ENCODE measurements at places on chromosomes 3 and 15. TPM values are rescaled to one million over a fixed set of nuclear protein-coding genes. Genes with fewer than 3 reads are reported as not detected.

DNA sequence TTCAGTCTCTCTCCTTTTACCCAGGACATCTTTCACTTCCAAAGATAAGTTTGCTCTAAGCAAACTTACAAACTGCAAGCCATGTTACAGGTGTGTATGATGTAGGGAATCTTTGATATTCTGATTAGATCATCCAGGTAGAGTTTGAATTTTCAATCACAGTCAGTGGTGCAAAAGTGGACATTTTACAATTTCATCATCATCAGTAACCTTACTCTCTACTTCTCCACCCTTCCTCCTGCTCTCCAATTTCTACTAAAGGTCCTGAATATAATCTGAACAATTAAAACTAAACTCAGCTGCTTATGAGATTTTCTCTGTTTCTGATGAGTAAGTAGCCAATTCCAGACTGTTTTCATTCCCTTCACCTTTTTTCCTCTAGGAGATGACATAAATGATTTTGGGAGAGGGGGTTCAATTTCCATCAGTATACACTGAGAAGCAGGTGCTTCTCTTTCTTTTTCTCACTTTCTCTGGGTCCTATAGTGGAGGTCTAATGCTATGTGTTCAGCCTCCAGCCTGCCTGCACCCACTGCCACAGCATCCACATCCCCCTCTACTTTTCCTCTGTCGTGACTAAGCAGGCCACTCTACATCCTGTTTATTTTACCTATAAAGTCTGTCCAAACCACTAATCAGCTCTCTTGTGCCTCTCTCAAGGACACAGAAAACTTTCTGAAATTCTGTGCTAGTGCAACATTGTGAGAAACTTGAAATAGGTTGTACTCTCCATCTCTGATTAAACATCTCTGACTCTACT, 27.6 kb downstream of the SUCNR1 start:
- no peak for DNase-seq

GRCh38 chr3:182913889-182914288, 66.4 kb downstream of the DCUN1D1 start:
- no peak for DNase-seq

GRCh38 chr15:101210058-101210457, 41.8 kb downstream of the CHSY1 start:
- no peak for DNase-seq

GRCh38 chr15:69885173-69885955, 212.4 kb downstream of the TLE3 start:
- DNase-seq, result no peak

DNA sequence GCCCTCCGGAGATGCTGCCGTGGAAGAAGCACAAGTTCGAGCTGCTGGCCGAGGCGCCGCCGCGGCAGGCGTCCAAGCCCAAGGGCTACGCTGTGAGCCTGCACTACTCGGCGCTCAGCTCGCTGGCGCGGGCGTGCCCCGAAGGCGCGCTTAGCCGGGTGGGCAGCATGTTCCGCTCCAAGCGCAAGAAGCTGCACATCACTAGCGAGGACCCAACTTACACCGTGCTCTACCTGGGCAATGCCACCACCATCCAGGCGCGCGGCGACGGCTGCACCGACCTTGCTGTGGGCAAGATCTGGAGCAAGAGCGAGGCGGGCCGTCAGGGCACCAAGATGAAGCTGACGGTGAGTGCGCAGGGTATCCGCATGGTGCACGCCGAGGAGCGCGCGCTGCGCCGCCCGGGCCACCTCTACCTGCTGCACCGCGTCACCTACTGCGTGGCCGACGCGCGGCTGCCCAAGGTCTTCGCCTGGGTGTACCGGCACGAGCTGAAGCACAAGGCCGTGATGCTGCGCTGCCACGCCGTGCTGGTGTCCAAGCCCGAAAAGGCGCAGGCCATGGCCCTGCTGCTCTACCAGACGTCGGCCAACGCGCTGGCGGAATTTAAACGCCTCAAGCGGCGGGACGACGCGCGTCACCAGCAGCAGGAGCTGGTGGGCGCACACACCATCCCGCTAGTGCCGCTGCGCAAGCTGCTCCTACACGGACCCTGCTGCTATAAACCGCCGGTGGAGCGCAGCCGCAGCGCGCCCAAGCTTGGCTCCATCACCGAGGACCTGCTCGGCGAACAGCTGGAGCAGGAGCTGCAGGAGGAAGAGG, 1.3 kb downstream of the FAM43A start:
- DNase-seq, result peak; percentile 29

DNA sequence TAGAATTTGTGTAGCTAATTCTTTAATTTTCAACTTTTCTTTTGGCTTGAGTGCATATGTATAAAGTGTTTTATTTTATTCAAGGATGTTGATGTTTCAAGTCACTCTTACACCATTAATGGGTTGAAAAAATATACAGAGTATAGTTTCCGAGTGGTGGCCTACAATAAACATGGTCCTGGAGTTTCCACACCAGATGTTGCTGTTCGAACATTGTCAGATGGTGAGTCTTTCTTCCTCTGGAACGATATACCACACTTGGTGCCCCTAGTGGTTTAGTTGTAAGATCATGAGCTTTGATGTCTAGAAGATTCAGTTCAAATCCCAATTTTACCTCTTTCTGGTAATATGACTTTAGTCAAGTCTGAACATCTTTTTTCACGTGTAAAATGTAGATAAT, 119.3 kb downstream of the HCN4 start:
- no peak for DNase-seq

- DNase-seq, result no peak
These were observed 211.0 kb upstream of the TTC14 start for GRCh38 chr3:180391001-180391400.

- peak; percentile 41 for DNase-seq
These were observed 267.3 kb upstream of the ADAMTS9 start for GRCh38 chr3:64954995-64955636.

DNA sequence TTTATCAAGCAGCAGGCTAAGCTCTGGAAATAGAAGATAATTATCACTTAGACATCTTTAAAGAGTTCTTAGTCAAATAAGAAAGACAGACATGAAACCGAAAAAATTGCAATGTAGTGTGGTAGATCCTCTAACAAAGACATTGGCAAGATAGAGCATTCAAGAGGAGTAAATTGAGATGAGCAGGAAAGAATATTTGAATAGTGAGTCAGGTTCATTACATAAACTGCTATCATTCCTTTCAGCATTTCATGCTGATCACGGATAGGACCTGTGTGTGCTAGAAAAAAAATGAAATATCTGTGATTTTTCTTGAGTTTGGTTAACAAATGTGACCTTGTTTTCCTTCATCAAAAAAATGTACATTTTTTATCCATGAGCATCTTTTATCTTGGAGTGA, 460.9 kb downstream of the OTOL1 start:
- DNase-seq, result no peak

GRCh38 chr15:101521591-101521990, 32.1 kb upstream of the PCSK6 start:
- no peak for DNase-seq

DNA sequence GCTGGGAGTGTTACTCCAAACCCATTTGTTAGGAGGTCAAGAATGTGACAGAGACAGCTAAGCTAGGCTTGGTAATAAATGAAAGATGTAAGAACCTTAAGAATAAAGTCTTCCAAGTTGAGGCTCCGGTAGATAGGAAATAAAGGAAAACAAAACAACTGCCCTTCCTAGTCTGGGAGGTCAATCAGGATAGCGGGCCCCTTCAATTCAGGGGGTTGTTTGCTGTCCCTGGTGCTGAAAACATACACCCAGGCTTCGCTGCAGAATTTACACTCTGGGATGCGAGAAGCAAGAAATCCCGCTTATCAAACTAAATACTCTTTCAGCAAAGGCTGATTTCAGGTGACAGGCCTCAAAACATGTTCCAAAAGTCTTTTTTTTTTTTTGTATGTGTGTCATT, 393.4 kb downstream of the NTRK3 start:
- no peak for DNase-seq

DNA sequence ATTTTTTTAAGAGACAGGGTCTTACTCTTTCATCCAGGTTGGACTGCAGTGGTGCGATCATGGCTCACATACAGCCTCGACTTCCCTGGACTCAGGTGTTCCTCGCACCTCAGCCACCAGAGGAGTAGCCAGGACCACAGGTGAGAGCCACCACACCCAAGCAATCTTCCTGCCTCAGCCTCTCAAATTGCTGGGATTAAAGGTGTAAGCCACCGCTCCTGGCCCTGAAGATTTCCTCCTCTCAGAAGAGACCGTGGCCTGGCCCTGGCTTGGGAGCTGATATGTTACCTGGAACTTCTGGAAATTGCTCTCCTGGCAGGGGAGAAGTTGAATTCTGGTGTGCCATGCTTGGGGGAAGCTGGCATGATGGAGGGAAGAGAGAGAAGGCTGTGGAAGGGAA, 36.2 kb downstream of the PPCDC start:
- no peak for DNase-seq

DNA sequence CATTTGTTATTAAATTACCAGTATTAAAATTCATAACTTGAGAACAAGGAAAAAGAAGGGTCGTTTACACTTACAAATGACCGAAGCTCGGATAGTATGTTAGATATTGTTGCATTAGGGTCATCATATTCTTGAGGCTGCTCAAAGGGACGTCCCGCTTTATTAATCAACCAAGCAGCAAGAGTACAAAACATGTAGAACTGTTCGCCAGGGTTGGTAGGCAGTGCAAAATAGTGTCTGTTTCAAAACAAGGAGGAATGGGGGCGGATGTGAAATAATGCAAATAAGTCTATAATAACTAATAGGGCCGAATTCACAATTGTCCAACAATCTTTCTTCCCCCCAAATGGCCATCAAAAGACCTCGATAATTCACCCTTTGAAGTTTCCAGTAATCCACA, 2.9 kb downstream of the IFT57 start:
- DNase-seq, result no peak

DNA sequence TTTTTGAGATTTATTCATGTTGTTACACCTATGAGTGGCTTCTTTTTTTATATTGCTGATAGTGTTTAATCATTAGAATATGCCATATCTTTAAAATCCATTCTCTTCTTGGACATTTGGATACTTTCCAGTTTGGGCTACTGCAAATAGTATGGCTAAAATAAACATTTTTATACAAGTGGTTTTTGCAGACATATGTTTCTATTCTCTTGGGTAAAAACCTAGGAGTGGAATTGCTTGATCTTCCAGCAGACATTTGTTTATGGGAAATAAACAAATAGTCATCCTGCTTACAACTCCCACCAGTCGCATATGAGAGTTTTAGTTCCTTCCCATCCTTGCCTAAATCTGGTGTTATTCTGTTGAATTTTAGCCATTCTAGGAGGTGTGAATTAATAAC, 193.1 kb downstream of the ALCAM start:
- no peak for DNase-seq

- DNase-seq, result no peak
These were observed 104.9 kb upstream of the EOMES start for GRCh38 chr3:27827041-27827440.

GRCh38 chr3:195204360-195205163, 66.4 kb downstream of the XXYLT1 start:
- no peak for DNase-seq

GRCh38 chr3:49519916-49520385, 34.3 kb upstream of the BSN start:
- DNase-seq, result no peak

- no peak for DNase-seq
These were observed 137.6 kb downstream of the RPLP1 start for GRCh38 chr15:69590201-69590710.

DNA sequence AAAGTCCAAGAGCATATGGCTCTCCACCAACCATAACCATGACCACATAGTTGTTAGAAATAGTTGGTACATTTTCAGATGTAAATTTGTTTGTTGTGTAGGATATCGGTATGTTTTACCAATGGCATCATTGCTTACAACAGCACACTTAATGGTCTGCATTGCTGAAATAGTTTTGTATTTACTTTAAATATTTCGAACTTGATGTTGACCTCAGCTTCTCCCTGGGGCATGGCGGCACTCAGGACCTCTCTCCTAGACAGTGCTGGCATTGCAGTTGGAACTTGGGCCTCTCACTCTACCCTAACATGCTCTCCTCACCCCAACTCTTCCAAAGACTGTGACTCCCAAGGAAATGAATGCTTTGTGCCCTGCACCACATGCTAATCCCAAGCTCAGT, 5.0 kb downstream of the SLC22A13 start:
- DNase-seq, result no peak

GRCh38 chr3:64199932-64200331, 25.3 kb downstream of the PRICKLE2 start:
- DNase-seq, result no peak

DNA sequence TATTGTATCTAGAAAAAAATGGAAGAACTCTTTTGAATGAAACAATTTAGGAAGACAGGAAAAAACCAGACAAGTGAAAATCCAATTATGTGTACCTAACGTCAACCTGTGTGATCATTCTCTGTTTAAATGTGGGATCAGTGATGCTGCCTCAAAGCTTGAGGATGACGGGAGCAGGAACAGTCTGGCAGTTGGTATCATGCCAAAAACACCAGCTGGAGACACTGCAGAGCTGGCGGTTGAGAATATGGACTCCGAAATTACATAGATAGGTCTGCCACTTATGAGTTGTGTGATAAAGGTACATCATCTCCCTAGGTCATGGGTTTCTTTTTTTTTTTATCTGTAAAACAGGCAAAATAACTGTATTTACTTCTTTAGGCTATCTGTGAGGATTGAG, 480.5 kb downstream of the CNTN4 start:
- peak; percentile 14 for DNase-seq

DNA sequence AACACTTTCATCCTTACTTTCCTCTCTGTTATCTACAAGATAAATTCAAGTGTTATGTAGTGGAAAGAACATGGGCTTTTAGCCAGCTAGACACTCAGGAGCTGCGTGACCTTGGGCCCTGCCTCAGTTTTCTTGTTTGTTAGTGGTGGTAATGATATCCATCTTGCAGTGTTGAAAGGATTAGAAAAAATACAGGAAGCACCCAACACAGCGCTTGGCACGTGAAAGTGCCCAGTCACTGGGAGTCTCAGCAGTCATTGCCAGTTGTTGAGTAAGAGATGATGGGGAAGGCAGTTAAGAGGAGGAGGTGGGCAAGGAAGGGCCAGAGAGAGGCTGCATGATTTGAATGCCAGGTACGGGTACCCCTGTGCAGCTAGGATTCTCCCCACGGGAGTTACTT, 5.3 kb downstream of the PDIA5 start:
- DNase-seq, result no peak

GRCh38 chr3:72636969-72637597, 211.2 kb downstream of the SHQ1 start:
- no peak for DNase-seq

GRCh38 chr3:102470066-102470465, 35.3 kb downstream of the ZPLD1 start:
- no peak for DNase-seq

- DNase-seq, result no peak
These were observed 72.6 kb downstream of the PLSCR2 start for GRCh38 chr3:146396792-146397191.

Gene FRMD4B
- 27.7 TPM for total RNA-seq

Gene SAMMSON
- total RNA-seq, result not detected

Gene VEPH1
- 4.1 TPM for total RNA-seq

Gene CCNB2
- total RNA-seq, result 132 TPM

Gene FBXL2
- 2.5 TPM for total RNA-seq

Gene CLEC3B
- total RNA-seq, result 11.9 TPM

Gene CCR2
- total RNA-seq, result 4.6 TPM

Gene NUP210
- 6.0 TPM for total RNA-seq

Gene PLSCR1
- 317 TPM for total RNA-seq

Gene KBTBD13
- total RNA-seq, result not detected

Gene MYLK
- 400 TPM for total RNA-seq
